CD4-positive, alpha-beta T cell treated with Interleukin-21 for 1 hour (primary cell): ENCODE measurements at places on chromosomes 7 and 10.

DNA sequence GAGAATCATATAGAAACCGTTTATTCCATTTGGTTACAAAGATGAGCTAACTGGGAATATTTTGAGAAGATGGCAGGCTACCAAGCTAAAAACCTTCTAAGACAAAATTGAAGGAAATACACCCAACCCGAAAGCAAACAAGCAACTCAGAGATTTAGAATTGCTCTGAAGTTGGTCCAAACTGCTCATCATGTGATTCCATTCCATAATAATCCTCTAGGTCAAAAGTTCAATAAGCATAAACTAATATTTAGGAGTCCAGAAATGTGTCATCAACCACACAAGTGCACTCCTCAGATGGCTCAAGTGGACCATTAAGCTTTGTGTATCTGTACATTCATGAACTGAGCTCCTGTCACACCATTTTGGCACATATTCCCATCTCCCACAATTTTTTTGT, 28.7 kb downstream of the DGKI start:
- DNase-seq = no peak

- no peak for DNase-seq
Observed at GRCh38 chr10:34702982-34703381, 112.1 kb downstream of the PARD3 start.

DNA sequence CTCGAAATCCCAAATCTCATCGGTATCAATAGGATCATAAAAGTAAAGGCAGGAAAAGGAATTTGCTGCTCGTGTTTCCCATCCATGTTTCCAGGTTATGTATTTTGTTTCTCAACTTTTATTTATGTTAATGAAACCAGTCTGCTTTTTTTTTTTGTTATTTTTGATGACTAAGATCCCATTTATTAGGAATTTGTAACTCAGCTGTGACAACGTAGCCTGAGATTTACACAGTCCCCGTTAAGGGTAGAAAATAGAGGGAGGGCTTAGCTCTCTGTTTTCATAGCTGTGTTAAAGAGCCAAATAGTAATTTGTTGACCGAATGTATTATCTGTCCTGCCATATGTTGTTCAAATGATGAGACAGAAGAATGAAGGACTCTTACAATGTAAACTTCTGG, 164.0 kb downstream of the MGMT start:
- no peak for DNase-seq

DNA sequence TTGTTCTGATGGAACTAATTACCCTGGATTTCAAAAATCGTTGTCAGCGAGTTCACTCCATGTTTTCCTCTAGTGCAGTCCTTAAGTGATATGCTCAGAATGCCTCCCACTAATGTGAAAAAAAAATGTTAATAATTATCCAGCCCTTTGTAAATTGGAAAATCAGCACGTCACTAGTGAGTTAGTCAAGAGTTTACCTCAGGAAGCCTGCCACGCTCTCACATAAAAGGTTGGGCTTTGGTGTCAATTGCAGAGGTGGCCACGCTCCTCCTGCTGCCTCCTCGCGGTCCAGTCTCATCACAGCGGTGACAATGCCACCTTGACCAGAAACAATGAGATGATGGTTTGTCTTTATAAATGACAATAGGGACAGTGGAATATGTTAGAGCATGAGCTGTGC, 22.5 kb downstream of the UPP1 start:
- no peak for DNase-seq

GRCh38 chr10:59878289-59878688, 28.1 kb downstream of the CCDC6 start:
- DNase-seq = no peak

GRCh38 chr7:46633630-46634240, 712.7 kb upstream of the IGFBP3 start:
- no peak for DNase-seq

- DNase-seq = no peak
Observed at GRCh38 chr7:132581431-132581830, 5.2 kb upstream of the PLXNA4 start.

DNA sequence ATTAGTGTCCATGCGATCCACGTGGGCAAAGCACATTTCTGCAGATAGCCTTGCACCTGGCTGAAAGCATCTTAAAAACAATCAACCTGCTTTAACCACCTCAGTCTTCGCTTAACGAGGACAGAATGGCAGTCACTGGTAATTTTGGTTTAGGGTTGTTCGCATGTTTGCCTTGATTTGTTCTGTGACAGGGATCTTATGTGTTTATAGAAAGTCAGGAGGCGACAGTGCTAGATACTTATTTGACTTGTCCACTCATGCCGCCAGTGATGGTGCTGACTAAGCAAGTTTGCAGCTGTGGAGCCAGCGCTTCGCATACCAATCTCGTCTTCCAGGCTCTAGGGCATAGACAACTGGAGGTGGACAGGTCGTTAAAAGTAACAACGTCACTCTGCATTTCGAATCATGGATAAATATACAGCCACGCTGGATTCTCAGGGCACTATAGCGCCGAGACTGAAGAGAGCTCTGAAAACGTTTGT, 1.2 kb upstream of the TMEM243 start:
- peak; percentile 14 for DNase-seq

- no peak for DNase-seq
Observed at GRCh38 chr7:142519079-142520078, 229.9 kb upstream of the PRSS1 start.

- DNase-seq = no peak
Observed at GRCh38 chr10:118967160-118967559, 62.4 kb upstream of the NANOS1 start.

- DNase-seq = no peak
Observed at GRCh38 chr10:71264345-71265200, 52.2 kb downstream of the UNC5B start.

DNA sequence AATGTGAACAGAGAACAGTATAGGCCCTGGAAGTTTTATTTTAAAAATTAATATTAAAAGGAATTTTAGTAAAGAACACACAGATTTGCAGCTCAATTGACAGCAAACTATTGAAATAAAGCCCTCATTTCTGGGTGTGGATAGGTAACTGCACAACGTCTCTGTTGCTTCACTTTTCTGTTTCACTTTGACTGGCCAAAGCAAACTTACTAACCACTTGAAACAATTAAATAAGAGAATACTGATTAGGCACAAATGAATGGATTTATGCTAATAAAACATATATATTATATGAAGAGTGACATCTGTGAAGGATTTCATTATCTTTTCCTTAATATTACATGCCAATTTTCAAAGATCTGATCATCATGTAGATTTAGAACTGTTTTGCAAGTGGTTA, 11.9 kb downstream of the ZNF804B start:
- no peak for DNase-seq

DNA sequence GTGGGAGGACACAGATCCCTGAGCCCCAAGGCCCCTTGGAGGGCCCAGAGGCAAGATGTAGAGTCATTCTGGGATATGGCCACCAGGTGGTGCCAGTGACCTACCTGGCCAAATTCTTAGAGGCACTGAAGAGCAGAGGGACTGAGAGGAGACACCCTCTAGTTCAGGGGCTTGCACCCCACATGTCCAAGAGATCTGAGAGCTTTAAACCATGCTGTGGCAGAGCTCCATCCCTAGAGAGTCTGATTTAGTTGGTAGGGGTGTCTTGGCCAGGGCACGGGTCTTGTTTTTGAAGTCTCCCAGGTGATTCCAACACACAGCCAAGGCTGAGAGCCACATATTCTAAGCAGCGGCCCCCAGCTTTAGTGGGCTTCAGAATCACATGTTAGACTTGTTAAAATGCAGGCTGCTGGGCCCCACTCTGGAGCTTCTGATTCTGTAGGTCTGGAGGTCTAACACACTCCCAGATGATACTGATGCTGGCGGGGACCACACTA, 52.5 kb downstream of the PRF1 start:
- peak; percentile 72 for DNase-seq

DNA sequence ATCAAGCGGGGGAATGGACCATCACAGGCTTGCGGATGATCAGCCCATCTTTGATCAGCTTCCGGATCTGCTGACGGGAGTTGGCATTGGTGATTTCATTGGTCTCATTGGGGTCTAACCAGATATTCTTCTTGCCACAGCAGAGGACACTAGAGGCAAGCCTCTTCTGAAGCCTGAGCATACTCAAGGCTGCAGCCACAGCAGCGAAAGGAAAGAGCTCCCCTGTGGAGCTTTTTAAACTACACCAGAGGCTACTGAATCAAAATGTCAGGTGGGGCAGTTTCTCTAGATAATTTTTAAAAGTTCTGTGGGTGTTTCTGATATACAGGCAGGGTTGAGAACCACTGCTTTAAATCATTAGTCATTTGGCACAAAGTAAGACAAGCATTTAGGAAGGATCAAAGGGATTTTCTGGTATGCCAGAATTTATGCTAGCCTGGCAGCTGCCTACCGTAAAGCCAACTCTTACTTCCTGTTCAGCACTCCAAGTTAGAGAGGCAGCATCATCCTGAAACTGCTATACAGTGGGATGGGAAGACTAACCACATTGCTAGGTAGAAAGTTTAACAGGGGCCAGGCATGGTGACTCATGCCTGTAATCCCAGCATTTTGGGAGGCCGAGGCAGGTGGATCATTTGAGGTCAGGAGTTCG, 7.0 kb downstream of the NAPEPLD start:
- no peak for DNase-seq
